Left forelimb (tissue), 1 donor: ENCODE measurements at places on chromosomes 1 and 21.

DNA sequence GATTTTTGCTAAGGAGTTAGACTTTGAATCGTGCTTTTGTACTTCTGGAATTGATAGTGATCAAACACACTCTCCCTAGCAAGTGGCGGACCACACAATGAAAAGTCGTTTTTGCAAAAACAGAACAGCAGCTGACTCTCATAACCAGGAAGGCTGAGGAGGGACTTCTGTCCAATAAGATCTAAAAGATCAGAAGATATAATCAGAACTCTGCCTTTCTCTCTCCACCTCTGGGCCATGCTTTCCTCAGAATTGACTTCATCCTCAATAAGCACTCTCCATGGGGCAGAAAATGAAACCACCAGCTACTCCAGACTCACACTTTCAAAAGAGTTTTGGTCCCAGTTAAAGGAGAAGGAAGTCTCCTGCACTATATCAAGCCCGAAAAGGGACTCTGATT, 55.3 kb upstream of the SAMD13 start:
- no peak for DNase-seq

- no peak for DNase-seq
These were observed 110.0 kb upstream of the SPAG17 start for GRCh38 chr1:118294875-118295642.

GRCh38 chr21:40797891-40798290, 49.1 kb downstream of the DSCAM start:
- DNase-seq, result no peak

DNA sequence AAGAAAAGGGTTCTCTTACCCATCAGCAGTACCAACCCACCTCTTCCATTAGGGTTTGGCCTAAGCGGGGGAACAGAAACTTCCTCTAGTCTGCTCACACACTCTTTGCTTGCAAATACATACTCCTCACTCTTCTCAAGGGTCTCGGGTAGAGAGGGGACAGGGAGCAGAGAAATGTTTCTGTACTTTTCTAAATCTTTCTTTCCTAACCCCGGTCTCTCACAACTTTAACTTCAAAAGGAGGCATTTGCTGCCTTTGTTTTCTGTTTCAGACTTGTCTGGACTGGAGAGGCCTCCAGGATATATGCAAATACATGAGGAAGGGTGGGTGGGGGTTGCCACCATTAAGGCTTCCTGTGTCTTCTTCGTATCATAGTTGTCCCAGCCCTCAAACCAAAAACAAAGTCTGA, 10.5 kb upstream of the LAX1 start:
- DNase-seq, result no peak

DNA sequence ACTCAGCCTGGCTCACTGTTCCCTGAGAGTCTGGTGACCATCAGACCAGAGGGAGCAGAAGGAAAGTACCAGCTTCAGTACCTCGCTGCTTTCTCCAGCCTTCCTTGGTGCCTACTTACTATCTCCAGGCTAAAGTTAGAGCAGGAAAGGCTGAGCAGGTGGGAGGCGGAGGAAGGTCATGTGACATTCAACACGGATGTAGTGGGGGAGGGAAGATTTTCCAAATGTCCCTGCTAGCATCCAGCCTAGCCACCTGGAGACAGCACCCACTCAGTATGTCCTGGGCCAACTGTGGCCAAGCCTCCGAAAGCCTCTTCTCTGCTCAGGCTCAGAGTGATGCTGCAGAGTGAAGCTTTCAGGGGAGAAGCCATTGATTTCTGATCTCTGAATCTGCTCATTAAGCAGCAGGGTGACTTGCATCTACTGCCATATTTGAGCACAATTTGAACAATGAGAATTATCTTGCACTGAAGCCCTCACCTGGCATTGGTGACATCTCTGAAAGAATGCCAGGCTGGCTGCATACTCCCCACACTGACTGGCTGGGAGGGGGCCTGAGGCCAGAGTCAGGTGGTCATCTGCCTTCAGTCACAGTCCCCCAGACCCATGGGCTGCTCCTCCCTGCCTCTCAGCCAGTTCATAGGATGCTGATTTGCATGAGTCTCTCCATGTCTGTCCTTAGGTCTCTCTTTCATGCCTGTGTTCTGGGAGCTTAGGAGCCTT, 86.2 kb downstream of the KCND3 start:
- DNase-seq, result no peak

- DNase-seq, result no peak
These were observed 206.8 kb downstream of the ZNF326 start for GRCh38 chr1:90201467-90202358.

GRCh38 chr1:155392898-155393411, 72.3 kb downstream of the RUSC1 start:
- no peak for DNase-seq

DNA sequence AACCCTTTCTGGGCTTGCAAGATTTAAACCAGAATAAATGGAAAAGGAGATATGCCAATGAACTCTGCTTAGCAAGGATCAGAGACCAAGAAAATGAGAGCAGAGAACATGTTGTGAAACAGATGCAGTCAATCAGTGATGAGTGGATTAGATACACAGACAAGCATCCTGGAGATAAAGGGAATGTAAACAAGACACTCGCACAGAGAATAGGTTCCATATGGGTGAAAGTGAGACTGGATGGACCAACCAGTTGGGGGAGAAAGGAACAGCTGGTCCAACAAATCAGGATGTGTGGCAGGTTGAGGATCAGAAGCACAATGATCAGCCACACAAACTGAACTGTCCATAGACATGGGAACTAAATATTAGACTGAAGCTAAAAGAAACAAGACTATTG, 338.2 kb downstream of the ASTN1 start:
- no peak for DNase-seq

DNA sequence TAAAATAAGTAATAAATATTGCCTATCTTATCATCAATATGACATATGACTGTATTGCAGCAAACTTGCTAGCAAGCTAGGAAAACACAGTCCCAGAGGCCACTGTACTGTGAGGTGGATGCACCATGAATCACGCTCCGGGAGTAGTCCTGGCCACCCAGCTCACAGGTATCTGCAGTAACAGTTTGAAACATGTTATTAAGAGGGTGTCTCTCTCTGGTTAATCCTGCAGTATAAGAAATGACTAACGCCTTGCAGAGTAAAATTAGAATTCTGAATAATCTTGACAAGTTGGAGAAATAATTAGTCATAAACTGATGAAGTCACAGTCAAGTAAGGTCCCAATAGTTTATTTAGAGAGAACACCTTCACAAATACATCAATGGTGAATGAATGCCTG, 34.0 kb upstream of the DPT start:
- no peak for DNase-seq

- no peak for DNase-seq
These were observed 119.8 kb upstream of the KCNJ6 start for GRCh38 chr21:38036016-38036415.

DNA sequence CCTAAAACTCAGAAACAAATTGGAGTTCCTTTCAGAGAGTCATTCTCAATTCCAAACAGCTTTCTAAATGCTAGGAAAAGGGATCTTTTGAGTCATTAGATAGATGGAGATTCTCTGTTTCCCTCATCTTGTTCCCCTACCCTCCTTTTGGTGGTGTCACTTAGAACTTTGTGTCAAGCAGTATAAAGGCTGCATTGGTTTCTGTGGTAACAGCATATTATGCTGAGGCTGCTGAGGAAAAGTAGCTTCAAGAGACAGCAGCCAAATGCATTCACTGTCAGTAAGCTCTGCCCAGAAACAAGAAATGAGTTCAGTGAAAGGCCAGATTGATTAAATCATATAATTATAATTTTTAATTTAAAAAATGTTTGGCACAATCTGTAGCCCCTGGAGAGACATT, 144.1 kb downstream of the LRRC40 start:
- DNase-seq, result no peak

DNA sequence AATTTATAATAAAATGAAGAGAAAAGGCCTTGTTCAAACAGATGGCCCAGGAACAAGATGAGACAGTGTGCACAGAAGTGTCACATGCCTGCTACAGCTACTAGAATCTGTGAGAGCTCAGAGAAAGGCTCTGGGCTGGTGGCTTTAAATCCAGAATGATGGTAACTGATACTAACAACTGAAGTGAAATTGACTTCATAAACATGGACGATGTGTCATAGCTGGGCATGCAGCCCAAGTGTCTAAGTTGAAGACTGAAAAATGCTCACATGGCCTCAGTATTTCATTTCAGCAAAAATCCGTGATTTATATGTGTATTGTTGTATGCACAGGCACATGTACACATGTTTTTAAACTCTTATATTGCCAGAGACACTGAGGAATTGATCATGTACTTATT, 208.3 kb upstream of the RUNX1 start:
- DNase-seq, result no peak

DNA sequence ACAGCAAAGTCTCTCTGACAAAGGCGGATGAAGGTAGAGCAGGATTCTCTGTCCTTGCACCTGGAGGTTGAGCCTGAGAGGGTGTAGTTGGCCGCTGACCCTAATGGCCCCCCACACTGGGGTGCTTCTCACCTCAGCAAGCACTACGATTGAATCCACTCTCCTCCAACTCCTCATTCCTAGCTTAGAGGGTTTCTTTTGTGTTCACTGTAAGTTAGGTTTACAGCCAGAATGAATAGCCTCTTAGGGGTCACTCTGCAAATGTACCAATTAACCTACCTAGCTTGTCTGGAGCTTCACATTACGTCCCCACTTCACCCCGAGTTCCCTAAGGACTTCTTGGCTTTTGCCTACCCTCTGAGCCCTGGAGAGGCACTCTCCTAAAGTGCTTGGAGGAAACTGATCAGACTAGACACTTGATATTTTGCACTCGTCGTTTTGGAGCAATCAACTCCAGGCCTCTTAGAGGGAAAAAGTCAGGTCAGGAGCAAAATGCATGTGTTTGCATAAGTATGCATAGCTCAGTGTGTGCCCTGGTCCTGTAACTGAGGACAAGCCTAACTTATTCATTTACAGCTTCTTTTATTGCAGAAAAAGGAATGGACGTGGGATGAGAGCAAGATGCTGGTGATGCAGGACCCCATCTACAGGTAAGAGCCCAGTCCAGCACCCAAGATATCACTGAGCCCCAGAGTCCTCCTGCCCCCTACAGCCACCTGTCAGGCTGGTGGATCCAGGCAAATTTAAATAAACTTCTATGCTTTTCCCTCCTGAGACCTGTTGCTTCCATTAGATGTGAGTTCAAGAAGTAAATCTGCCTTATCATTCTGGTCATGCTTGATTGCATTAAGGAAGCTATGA, 76.4 kb downstream of the SPATA46 start:
- no peak for DNase-seq

DNA sequence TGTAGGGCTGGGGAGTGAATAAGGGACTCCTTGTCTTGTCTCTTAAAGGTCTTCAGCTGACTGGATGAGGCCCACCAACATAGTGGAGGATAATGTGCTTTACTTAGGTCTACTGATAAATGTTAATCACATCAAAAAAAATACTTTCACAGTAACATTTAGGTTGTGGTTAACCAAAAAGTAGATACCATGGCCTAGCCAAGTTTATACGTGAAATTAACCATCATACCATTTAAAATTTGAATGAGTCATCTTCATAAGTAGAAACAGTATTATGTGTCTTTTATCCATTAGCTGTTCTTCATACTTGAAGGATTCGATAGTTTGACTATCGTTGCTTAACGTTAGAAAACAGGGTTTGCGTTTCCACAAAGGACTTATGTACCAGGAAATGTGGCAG, 80.9 kb downstream of the MTR start:
- DNase-seq, result no peak

- no peak for DNase-seq
These were observed 243.0 kb downstream of the PBX1 start for GRCh38 chr1:164801791-164802502.

DNA sequence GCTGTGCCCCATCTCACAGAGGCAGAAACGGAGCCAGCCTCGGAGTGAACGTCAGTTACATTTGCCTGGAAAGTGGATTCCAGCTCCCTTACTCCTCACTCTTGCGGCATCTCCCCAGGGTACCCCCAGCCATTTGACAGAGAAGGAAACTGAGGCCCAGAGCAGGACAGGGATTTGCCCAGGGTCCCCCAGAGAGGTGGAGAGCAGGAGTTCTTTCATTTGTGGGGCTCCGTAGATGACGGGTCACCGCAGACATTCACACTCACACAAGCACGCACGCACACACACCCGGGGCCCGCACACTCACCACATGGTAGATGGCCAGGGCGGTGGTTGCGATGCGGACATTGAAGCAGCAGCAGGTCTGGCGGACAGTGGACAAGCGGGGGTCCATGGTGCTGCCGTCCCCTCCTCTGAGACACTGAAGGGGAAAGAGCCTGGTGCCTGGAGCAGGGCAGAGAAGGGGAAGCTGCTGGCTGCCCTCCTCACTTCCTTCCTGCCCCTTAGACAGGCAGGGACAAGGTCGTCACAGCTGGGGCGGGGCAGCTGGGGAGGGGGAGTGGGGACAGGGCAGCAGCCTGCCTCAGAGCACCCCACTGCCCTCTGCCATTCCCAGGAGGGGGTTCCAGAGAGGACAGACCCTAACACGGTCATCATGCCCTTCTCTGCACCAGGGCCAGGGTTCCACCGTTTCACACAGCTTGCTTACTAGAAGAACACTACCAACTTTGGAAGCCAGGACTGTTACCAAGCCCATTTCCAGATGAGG, at the start of gene LAPTM5:
TSS of gene LAPTM5 (minus strand) at position 423 of the 769 bp plus-strand sequence. CDS start at position 394, 29 bp downstream.
- DNase-seq, result no peak

DNA sequence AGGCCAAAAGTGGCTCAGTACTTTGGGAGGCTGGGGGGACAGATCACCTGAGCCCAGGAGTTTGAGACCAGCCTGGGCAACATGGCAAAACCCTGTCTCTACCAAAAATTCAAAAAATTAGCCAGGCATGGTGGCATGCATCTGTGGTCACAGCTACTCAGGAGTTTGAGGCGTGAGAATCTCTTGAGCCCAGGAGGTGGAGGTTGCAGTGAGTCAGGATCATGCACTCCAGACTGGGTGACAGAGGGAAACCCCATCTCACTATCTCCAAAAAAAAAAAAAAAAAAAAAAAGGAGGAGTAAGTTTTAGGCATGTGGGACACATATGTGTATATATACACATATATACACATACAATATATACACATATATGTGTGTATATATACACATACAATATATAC, 165.3 kb upstream of the DPYD start:
- DNase-seq, result no peak

GRCh38 chr1:14273811-14274210, 324.7 kb upstream of the KAZN start:
- DNase-seq, result no peak

DNA sequence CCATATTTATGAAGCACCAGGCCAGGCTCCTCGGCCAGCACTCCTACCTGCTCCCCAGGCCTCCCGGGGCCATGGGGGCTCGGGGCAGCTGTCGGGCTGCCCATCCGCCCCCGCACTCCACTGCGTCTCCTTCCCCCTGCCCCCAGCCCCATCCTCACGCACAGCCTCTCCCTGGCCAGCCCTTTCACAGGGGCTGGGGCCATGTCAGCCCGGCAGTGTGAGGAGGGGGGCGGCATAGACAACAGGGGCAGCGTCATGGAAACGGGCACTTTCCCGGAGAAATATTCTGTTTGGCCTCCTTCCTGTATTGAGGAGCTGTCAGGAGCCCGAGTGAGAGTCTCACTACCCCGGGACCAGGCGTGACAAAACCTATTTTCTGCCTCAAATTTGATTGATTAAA, 87.3 kb downstream of the CASZ1 start:
- no peak for DNase-seq
